ENCODE measurements at places on chromosomes 12 and 14.

GRCh38 chr14:71734076-71734475 lies 198.2 kb upstream of the RGS6 start:
- DNase-seq = no peak

- no peak for DNase-seq
Observed at GRCh38 chr12:103330672-103331071, 165.1 kb downstream of the C12orf42 start.

- DNase-seq = no peak
Observed at GRCh38 chr14:36618641-36619040, 36.2 kb upstream of the NKX2-8 start.

- no peak for DNase-seq
Observed at GRCh38 chr14:30337456-30337855, 221.5 kb upstream of the G2E3 start.

DNA sequence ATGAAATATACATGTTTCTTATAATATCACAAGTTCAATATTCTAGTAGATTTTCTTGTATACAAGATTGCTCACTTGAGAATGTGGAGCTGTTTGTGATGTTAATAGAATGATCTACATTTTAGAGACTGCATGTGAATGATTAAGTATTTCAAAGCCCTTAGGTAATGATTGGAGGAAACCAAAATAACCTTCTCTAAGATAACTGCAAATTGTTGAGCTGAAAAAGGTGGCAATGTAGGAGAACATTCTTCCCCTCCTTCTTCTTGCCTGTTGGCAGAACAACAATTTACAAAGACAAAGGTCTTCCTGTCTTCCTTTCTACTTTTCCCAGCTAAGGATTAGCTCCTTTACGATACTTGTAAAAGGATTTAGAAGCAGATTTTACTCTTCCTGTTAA lies 2.0 kb upstream of the CLEC6A start:
- no peak for DNase-seq

DNA sequence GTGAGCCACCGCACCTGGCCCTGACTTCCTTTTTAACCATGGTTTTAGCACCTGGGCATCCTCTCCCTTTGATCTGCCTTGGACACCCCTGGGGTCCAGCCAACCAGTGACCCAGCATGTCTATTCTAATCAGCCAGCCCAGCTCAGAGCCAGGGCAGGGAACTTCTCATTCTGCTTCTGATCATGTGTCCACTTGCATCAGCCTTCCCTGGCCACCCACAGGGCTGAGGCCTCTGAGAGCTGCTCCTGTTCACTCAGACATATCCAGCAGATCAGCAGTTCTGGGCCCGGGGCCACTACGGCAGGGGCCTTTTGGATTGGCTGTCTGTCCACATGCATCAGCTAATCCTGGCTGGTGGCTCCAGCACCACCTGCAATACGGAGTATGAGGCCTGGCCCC lies 117.9 kb upstream of the MAP1LC3B2 start:
- no peak for DNase-seq

DNA sequence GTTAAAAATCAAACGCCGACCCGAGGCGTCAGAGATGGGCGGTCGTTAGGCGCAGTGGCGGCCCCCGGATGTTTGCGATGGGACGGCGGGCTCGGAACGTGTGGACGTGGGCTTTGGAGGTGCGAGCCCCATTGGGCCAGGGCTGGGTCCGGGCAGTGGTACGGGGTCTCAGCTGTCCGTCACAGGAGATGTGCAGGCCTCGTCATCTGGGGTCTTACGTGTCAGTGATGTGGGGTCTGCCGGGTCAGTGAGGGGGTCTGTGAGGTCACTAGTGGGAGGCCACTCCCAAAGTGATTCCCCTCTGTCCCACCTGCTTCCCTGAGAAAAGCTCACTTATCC lies 21.6 kb upstream of the CHFR start:
- DNase-seq = no peak

DNA sequence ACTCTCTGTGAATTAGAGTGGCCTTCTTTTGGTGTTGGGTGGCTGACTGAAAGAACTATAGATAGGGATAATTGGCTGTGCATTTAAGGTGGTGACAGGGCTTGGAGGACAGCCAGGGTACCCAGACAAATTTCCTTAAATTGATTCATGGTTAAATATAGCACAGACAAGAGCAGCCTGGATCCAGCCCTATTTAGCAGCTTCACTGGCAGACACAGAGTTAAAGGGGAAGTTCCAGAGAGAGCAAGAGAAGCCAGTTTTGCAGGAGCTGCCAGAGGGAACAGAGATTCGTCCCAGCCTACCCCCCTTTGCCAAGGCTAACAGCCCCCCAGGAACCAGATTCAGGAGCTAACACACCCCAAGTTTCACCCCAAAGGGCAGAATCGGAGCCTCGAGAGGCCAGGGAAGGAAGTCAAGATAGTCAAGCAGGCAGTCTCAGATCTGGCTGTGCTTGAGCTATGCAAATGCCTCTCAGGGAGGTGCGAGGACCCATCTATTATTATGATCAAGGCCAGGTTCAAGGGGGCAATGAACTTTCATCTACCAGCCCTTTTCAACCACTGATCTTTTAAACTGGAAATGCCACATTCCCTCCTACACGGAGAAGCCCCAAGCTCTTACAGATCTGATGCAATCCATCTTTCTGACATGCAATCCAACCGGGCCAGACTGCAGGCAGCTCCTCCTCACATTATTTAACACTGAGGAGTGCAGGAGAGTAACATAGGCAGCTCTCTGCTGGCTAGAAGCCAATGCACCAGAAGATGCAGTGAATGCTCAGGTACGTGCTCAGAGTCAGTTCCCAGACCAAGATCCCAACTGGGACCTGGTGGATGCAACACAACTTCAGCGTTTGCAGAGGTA lies 58.2 kb downstream of the DHRS2 start:
- no peak for DNase-seq

- no peak for DNase-seq
Observed at GRCh38 chr12:15811214-15812127, 22.3 kb upstream of the EPS8 start.

GRCh38 chr12:44155358-44155757 lies 319.5 kb downstream of the TMEM117 start:
- DNase-seq = no peak

- no peak for DNase-seq
Observed at GRCh38 chr12:75366629-75367028, 24.3 kb upstream of the GLIPR1L2 start.

GRCh38 chr12:104657726-104658484 lies 201.2 kb downstream of the CHST11 start:
- no peak for DNase-seq

DNA sequence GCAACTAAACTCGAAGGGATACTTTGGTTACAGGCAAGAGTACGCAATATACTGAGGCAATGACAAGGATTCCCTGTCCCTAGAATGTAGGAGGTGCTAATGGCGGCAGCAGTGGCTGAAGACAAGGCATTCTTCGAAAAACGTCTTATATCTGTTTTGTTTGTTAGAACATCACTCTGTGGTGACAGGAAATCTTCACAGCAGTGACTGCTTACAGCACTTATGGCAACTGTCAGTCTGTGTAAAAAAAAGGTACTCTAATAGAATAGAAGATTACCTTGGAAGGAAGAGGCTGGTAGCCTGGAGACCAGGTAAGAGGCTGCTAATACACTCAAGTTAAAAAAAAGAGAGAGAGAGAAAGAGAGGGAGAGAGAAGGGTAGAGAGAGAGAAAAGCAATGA lies 131.7 kb downstream of the ST8SIA1 start:
- no peak for DNase-seq

- DNase-seq = no peak
Observed at GRCh38 chr12:50620978-50621360, 116.2 kb downstream of the DIP2B start.

DNA sequence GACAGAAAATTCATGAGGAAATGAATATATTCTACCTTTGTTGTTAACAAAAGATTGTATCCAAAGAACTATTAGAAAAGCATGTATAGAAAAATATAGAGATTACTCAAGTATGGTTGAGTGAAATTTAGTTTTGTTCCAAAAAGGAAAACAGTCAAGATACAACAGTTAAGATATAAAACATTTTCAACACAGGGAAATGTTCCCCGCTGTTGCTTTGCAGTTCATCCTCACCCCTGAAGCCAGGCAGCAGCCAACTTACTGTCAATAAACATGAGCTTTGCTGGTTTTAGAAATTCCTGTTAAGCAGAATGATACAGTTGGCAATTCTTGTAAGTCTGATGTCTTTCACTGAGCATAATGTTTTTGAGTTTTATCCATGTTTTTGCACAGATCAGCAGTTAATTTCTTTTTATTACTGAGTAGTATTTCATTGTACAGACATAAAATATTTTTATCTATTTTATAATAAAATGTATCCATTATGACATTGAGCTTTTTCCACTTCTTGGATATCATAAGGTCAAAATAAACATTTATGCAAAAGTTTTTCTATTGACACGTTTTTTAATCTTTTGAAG lies 1.2 kb upstream of the CLEC2B start:
- no peak for DNase-seq

- DNase-seq = no peak
Observed at GRCh38 chr14:61397615-61398014, 76.2 kb downstream of the PRKCH start.

DNA sequence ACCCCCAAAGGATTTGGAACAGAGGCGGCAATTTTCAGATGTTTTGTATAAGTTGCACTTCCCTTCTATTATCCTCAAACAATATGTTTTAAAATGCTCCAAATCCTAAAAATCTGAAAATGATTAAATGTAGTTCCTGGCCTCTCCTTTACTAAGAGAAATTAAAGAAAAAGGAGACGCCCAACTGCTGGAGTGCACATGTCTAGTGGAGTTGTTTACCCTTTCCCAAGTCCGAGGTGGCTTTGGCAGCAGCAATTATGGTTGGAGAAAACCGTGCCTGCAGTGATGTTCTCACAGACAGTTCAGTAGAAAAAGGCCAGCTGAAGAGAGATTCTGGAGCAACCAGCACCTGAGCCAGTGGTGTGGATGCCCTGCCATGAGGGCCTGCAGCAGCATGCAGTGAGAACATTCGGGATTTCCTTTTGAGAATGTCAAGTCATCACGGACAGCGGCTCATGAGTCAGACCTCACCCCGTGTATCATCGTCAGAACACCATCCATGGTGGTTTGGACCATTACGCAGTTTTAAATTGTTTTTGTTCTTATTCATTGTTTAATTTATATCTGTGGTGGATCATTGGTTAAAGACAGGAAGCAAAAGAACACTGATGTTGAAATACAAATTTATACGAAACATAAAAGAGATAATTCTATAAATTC lies 179.0 kb upstream of the KRR1 start:
- DNase-seq = no peak

GRCh38 chr12:89529738-89530137 lies 3.9 kb upstream of the POC1B start:
- DNase-seq = peak; percentile 68

- DNase-seq = no peak
Observed at GRCh38 chr12:10952645-10953044, 13.6 kb upstream of the TAS2R14 start.

DNA sequence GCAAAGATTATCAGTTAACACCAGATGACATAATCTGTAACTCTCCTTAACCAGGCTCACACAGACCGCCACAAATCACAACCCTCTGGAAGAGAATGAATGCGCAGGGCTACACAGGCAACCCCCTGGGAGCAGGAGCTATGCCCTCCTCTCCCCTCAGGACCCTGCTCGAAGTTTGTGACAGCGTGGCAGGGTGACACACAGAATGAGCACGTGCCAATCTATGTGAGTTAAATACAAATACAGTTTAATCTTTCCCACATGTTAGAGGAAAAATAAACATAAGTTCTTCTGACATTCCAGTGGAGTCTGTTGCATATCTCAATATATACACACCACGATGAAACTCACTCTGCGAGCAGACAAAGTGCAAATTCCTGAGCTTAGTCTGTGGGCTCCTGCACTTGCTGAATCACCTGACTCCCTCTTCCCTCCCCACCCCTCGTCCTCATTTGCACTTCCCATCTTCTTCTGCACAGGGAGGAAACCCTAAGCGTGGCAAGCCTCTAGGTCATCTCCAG lies 37.6 kb downstream of the BCAT1 start:
- DNase-seq = no peak

DNA sequence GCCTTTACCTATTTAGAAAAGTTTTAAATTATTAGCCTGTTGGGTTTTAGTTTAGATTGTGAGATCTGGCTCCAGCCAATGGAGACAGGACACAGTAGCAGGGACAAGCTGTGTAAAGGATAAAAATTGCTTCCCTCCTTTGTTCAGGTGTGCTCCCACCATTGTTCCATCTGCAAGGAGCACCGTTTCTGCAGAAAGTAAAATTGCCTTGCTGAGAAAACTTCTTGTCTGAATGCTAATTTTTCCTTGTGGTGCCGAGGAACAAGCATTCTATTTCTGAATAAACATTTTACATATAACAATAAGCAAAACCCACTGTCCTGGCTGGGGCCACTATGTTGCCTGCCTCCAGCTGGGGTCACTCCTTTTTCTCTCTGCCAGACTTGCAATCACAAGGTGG lies 72.7 kb upstream of the ZFP36L1 start:
- DNase-seq = no peak
